ENCODE measurements at places on chromosomes 16 and 17. TPM values are rescaled to one million over a fixed set of nuclear protein-coding genes. Genes with fewer than 3 reads are reported as not detected.

GRCh38 chr16:88599092-88599733, 29.0 kb downstream of the ZC3H18 start:
- peak; percentile 72 for DNase-seq

GRCh38 chr17:31320241-31320640, 1.2 kb downstream of the EVI2A start:
- no peak for DNase-seq

DNA sequence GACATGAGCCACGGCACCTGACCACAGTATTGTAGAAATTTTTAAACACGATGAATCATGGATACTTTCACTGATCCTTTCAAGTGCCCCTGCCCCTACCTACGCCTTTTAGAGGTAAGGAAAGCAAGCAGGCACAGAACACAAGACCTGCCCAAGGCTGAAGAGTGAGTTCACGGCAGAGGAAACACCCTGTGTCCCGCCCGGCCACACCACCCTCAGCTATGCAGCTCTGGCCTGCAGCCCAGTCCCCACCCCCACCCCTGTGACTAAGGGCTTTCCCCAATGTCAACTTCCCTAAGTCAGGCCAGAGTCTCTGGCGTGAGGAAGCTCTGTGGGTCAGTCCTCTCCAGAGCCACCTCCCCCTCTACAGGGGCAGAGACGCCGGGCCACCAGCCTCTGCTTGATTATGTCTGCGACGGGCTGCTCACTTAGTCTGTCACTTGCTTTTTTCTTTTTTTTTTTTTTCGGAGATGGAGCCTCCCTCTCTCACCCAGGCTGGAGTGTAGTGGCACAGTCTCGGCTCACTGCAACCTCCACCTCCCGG, 8.4 kb downstream of the SLC16A5 start:
- no peak for DNase-seq

DNA sequence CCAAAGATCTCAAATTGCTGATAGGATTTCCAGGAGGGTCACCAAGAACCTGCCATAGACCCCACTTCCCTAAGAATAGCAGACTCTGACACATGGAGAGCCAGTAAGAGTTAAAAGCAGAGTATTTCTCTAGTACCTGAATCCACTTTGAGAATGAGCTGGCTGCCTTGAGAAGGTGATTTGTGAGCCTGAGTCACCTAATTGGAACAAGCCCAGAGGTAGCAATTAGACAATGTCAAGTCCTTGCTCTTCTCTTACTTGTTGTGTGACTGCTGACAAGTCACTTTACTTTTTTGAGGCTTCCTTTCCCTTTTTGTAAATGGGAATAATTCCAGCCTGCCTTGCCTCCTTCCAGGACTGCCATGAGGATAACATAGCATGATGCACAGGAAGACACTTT, 76.1 kb upstream of the ASIC2 start:
- DNase-seq, result no peak

DNA sequence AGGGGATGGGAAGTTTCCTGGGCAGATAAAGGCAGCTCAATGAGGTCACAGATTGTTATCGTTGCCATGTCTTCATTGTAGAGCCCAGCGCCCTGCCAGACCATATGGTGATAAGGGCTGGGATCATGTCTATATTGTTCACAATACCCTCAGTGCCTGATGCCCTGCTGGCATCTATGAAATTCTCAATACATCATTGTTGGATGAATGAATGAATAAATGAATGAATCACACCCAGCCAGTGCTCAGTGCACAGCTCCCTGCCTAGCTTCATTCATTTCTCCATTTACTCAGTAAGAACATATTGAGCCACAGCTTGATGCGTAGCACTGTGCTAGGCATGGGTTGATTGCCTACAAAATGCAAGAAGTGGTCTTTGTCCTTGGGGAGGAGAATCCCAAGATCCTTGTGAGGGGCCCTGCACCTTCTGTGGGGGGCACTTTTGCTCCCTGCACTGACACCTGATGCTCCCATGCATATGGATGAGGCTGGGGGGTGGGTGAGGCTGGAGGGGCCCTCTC, 29.7 kb downstream of the MRC2 start:
- no peak for DNase-seq

APPBP2 gene
- total RNA-seq, result 27.0 TPM

PPP1R27 gene
- total RNA-seq, result not detected

KREMEN2 gene
- not detected for total RNA-seq

GRCh38 chr17:12088035-12088434, 67.4 kb downstream of the MAP2K4 start:
- no peak for DNase-seq

GRCh38 chr16:85225257-85225656, 113.0 kb upstream of the CIBAR2 start:
- no peak for DNase-seq

- no peak for DNase-seq
Observed at GRCh38 chr16:27270349-27270748, 1.8 kb upstream of the NSMCE1 start.

DNA sequence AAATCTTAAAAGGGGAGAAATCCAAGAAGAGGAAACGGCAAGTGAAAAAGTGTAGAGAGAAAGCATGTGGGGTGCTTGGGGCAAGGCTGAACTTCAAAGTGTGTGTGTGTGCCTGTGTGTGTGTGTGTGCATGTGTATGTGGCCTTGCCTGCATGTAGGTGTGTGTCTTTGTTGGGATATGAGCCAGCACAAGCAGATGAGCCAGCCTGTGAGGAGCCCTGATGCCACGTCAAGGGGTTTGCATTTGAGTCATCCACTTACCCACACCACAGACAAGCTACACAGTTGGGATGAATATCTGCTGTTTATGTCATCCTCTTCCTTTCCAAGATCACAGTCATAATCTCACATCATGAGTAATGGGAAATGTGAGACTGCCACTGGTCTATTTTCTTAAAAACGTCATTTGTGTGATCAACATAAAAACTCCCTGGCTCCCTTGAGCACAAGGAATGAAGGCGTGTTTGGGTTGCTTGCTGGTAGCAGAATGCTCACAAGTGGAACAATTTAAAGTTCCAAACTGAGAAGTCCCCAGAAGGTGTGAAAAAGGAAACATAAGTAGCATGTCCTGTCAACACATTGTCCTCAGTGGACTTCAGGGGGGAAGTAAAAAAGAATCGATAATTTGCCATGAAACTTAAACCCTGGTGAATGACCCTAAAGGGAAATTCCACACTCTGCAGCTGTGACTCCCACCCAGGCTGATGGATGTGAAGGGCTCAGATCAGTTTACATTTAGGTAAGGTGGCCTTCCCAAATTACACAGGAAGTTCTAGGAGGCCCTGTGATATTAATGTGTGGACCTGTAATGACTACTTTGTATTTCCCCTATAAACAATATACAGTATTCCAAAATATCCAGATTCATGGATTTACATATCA, 14.7 kb downstream of the KCTD19 start:
- peak; percentile 25 for DNase-seq

GRCh38 chr17:82703935-82704865, 5.7 kb upstream of the RAB40B start:
- DNase-seq, result no peak

DNAI2 gene
- total RNA-seq, result not detected

DNA sequence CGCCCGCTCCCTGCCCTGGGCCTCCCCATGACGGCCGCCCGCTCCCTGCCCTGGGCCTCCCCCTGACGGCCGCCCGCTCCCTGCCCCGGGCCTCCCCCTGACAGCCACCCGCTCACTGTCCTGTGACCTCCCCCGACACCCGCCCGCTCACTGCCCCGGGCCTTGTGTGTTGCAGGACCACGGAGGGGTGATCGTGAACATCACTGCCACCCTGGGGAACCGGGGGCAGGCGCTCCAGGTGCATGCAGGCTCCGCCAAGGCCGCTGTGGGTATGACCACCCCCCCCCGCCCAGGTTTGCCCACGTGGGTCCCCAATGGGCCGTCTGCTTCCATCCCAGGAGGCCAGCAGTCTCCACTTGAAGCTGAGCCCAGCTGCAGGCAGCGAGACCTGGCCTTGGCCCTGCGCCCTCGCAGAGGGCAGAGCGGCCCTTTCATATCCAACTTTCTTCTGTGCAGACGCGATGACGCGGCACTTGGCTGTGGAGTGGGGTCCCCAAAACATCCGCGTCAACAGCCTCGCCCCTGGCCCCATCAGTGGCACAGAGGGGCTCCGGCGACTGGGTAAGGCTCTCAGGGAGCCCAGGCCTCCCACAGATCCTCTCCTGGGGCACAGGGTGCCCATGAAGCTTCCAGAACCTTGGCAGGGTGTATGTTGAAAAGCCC, 9.0 kb downstream of the DECR2 start:
- no peak for DNase-seq

NPTX1 gene
- 0.21 TPM for total RNA-seq

DNA sequence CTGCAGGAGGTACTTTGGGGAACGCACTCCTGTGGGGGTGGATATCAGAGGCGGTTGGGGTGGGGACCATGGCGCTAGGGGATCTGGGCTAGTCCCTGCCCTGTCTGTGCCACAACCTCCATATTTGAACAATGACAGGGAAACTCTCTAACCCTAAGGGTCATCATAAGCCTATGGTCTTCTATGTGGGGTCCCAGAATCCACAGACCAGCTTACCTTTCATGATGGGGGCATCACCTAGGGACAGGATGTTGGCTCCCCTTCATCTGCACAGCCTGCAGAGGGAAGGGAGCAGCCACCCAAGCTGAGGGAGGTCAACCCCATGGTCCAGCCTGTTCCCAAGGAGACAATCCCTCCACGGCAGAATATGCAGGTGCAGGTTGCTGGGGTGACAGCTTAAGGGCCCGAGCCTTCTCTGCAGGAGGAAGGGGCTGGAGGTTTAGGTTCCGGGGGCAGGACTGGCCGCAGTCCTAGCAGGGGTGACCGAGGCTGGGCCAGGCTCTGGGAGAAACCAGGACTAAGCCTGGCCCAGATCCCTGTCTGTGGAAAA, 1.7 kb downstream of the ORAI3 start:
- no peak for DNase-seq

MYH13 gene
- not detected for total RNA-seq

- DNase-seq, result no peak
Observed at GRCh38 chr16:67844497-67844896, 2.2 kb upstream of the NUTF2 start.

DNA sequence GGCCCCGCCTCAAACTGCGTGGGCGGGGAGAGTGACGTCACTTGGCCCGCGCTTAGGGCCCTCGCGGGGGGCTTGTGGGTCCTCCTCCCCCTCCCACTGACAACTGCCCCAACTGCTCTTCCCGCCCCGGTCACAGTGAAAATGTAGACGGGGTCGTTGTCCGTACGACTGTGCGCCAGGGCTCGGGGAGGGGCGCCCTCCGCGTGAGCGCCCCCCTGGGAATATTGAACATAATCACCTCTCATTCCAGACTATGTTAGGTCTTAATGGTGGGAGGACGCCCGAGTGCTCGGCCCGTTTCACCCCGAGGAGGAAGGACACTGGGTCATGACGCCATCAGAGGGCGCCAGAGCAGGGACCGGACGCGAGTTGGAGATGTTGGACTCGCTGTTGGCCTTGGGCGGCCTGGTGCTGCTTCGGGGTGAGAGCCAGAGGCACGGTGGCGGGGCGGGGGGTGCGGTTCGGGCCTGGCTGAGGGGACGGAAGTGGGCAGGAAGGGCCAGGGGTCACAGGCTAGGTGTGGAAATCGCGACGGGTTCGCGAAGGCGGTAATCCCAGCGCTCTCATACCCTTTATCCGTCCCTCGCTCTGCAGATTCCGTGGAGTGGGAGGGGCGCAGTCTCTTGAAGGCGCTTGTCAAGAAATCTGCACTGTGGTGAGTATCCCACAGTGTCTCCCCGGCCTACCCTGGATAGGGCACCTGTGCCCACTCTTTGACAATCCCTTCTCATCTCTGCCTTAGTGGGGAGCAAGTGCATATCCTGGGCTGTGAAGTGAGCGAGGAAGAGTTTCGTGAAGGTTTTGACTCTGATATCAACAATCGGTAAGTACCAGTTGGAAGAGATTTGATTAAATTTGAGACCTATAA, at the start of gene ELP5:
Gene ELP5 (plus strand): TSS at position 40 of the 868 bp plus-strand sequence. CDS start 336 bp downstream, at position 376.
- DNase-seq, result peak; percentile 89

DNA sequence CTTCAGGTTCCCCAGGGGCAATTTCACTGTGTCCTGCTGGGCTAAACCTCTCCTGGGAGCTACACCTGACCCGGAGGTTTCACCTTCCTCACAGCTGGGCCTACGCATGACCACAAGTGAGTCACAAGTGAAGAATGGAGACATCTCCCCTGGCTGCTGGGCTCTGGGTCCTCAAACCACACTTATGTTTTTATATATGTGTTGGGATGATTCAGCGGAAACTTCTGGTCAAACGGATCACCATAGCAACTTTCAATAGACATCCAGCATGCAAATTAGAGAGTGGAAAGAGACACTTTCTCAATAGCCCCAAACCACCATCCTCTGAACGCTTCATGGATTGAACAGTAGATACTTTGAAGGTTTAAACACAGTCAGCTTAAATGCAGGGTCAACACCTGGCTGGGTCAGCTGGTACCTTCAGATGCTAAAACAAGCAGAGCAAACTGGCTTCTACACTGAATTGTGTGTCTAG, 28.0 kb upstream of the MAF start:
- no peak for DNase-seq

DNA sequence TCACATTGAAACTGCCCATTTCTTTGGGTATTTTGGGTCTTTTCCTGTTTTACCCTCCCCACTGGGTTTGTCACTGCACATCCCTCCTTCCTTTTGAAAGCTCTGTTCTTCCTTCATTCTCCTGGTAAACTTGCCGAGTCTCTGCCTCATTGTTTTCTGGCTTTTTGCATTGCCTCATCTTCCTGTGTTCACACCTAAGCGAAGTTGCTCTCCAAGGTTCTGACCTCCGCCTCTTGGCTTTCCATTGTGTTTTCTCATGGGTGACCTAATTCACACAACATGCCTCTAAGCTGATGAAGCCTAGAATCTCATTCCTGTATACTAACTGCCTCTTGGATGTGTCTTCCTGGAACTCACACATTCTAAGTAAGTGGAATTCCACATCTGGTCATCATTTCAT, 1096.1 kb upstream of the EEF2KMT start:
- no peak for DNase-seq

PIMREG gene
- not detected for total RNA-seq

CDK3 gene
- 6.3 TPM for total RNA-seq

All from tibial nerve (tissue), 4 donors.